ENCODE measurements at places on chromosomes 1 and 21.

GRCh38 chr1:111417755-111418154 lies 9.8 kb downstream of the OVGP1 start:
- DNase-seq, result no peak

DNA sequence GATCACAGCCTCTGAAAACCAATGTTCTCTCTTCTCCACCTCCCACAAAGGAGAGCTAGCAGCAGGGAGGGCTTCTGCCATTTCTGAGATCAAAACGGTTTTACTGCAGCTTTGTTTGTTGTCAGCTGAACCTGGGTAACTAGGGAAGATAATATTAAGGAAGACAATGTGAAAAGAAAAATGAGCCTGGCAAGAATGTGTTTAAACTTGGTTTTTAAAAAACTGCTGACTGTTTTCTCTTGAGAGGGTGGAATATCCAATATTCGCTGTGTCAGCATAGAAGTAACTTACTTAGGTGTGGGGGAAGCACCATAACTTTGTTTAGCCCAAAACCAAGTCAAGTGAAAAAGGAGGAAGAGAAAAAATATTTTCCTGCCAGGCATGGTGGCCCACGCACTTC lies 35.8 kb upstream of the TDRD10 start:
- no peak for DNase-seq

GRCh38 chr1:3948344-3948743 lies 48.3 kb upstream of the C1orf174 start:
- DNase-seq, result no peak

DNA sequence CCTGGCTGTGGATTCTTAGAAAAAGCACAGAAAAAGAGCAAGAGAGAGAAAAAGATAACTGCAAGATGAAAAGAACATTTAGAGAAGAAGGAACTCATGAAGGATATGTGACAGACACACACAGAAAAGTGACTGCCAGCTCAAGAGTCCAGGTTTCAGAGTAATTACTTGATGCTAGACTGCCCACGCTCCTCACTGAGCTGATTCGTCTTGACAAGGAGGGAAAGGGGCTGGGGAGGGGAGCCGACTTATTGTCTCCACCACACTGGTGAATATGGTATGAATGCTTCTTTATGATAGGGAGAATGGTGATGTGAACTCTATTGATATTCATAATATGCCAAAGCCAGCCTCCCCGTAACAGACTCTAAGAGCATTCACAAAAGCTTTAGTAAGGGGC lies 140.4 kb downstream of the BRINP2 start:
- DNase-seq, result no peak

- peak; percentile 45 for DNase-seq
These were observed 23.5 kb downstream of the PLA2G2D start for GRCh38 chr1:20095564-20096434.

GRCh38 chr21:31398574-31398973 lies 54.5 kb upstream of the TIAM1 start:
- no peak for DNase-seq

Data from cardiac fibroblast (primary cell).